ENCODE measurements at places on chromosomes 5 and 9.

DNA sequence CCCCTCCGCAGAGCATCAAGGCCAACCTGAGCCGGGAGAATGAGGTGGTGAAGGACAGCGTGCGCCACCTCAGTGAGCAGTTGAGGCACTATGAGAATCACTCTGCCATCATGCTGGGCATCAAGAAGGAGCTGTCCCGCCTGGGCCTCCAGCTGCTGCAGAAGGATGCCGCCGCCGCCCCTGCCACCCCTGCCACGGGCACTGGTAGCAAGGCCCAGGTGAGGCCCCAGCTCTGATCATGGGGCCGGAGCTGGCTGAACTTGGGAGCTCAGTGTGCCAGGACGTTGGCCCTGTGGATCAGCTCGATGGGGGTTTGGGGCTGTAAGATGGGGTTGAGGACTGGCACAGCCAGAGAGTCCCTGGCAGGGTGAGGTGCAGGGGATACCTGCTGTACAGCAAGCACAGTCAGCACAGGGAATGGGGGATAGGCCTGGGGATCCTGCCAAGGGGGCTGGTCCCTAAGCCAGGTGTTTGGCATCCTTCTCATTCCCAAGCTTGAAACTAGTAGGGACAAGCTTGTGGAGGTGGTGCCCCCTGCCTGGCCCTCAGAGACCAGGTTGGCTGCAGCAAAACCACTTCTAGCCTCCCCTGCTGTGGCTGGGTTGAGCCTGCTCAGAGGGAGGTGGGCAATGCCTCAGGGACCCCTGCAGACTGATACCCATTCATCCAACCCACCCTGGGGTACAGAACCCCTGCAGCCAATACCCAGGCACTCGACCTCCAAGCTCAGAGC lies 22.5 kb downstream of the OLFML2A start:
- DNase-seq, result no peak

GRCh38 chr5:181261320-181262049 lies 542 bp upstream of the TRIM52 start:
- DNase-seq, result no peak

GRCh38 chr9:109087795-109088194 lies 32.0 kb downstream of the TMEM245 start:
- no peak for DNase-seq

- DNase-seq, result no peak
Observed at GRCh38 chr5:172585114-172585513, 55.9 kb upstream of the NEURL1B start.

GRCh38 chr9:134894136-134894860 lies 13.7 kb downstream of the FCN2 start:
- DNase-seq, result no peak

- DNase-seq, result no peak
Observed at GRCh38 chr5:14428302-14429081, 153.1 kb upstream of the OTULINL start.

GRCh38 chr9:136237486-136238341 lies 7.9 kb downstream of the QSOX2 start:
- DNase-seq, result no peak

DNA sequence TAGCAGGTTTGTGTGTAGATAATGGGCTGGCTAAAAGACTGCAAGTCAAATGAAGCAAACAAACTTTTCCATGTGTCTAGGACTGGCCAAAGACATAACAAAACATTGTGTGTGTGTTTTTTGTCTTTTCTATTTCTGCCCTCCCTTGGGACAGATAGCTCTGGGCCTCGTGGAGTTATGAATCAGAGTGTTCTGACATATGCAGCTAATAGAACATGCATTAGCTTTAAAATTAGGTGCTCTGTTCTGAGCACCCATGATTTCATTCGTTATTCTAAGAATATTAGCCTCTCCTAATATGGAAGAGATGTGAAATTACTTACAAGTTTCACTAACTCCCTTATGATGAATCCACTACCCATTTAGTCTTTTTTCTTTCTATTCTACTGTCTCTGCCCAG lies 367.3 kb upstream of the PAPPA start:
- DNase-seq, result no peak

- no peak for DNase-seq
Observed at GRCh38 chr5:178391480-178391879, 158.9 kb upstream of the PHYKPL start.

DNA sequence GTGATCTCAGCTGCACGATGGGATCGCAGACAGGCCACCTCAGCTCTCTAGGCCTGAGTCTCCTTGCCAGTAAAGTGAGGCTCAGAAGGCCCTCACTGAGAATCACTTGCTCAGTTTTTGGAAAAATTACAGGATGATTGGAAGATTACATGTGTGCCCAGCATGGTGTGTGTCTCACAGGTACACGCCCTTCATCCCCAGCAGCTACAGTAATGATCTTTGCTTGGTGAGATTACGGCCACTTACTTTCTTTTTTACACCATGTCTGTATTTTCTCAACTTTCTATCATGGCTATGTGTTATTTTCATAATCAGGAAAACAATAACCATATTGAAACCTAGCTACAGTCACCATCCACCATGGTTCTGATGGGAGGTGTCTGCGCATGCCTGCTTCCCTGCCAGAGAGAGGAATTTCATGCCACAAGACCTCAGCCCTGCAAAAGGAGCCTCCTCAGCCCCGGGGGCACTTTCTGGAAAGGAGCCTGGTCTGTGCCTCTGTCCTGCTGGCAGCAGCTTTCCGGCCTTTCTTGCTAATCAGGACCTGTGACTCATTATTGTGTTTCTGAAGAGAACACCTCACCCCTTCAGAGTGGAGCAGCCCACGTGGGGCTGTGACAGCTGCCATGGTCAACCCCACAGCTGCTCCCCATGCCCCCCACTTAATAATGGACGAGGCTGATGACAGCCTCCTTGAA lies 64.2 kb upstream of the OLFM1 start:
- DNase-seq, result no peak

Data from caudate nucleus (tissue), 63 donors.